ENCODE measurements at places on chromosomes 1 and 21. TPM values are rescaled to one million over a fixed set of nuclear protein-coding genes. Genes with fewer than 3 reads are reported as not detected.

DNA sequence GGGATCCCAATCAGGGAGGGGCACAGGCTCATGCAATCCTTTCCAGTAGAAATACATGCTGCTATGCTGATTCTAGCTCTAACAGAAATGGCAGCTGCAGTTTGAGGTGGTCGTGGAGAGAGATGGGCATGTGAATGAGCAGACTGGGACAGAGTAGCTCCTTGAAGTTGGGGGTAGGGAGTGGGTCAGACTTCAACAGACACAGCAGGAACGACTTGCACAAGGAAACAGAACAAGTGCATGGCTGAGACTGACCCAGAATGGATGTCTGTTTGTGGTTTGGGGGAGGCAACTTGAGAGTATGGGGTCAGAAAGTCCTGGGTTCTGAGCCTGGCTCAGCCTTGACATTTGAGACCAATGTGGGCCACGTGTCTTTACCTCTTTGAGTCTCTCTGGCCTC, 25.1 kb upstream of the TRABD2B start:
- no peak for DNase-seq

DNA sequence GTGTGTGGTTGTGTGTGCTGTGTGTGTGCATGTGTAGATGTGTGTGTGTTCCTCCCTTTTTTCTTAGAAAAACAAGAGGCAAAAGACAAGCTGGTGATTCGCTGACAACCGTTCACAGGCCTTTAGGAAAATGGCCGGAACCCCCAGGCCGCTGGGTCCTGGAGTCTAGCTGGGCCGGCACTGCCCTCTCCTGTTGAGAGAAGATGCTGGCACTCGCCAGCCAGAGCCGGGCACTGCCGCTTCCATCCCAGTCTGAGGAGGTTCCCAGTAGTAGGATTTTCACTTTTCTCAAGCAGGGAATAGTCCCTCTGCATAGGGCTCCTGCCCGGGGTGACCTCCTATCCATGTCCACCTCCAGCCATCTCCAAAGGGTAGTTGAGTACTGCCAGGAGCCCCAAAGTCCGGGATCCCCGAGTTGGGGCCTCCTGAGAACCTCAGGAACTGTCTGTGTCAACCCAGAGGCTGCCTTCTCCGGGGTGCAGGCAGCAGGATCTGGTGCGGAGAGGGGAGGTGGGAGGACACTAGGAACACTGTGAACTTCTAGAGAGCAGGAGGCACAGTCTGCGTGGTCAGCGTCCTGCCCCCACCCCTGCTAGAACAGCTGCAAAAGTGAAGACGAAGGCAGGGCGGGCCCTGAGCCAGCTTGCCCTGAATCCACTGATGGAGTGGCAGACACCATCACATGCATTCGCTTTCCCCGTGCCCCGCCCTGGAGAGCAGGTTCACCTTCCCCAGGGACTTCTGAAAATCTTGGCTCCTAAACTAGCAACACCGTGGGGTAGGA, 44.1 kb upstream of the ARHGEF16 start:
- peak; percentile 39 for DNase-seq

DNA sequence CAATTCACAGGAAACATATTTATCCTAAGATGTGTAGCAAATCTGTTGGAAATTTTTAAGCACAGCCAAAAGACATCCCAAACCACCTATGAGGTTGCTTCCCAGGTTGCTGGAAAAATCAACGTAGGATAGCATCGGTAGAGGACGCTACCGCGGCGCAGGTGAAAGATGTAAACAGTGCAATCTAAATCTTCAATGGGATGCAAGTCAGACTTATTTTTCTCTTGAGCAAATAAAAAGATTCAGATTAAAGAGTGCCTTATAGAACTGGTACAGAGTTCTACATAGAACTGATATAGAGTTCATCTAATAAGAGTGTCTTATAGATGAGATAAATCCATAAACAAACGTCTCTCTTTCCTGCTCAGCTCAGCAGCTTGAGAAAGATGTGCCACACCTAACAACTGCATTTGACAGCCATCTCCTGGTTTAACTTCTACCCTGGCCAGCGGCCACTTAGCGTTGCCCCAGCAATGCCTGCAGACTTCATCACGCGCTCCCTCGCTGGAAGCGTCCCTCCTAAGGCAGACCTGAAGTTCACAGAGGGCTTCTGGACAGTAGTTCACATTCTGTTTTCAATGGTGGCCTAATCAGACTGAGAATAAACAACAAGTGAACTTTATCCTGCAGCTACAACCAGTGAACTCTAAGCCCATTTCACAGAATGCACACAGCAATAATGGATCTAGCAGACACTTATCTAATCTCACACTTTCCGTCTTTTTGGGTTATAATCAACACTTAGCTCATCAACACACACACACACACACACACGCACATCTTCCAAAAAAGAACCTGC, 164.5 kb downstream of the TOMM20 start:
- peak; percentile 84 for DNase-seq

GRCh38 chr1:115089420-115090185, at the start of gene TSPAN2:
TSPAN2 (minus strand) TSS chr1:115089503; CDS start chr1:115089432, 71 bp downstream.
- peak; percentile 49 for DNase-seq

IGFN1 gene
- 231 TPM for total RNA-seq

- peak; percentile 53 for DNase-seq
Observed at GRCh38 chr1:1333551-1334241, 2.6 kb downstream of the TAS1R3 start.

LINGO4 gene
- 18.2 TPM for total RNA-seq

GRCh38 chr1:201275253-201275666, 8.0 kb upstream of the PKP1 start:
- DNase-seq: peak; percentile 76

LEFTY2 gene
- 0.42 TPM for total RNA-seq

- DNase-seq: no peak
Observed at GRCh38 chr1:205693421-205693991, 13.2 kb upstream of the SLC45A3 start.

NFYC gene
- total RNA-seq: 57.9 TPM

HCRTR1 gene
- not detected for total RNA-seq

DNA sequence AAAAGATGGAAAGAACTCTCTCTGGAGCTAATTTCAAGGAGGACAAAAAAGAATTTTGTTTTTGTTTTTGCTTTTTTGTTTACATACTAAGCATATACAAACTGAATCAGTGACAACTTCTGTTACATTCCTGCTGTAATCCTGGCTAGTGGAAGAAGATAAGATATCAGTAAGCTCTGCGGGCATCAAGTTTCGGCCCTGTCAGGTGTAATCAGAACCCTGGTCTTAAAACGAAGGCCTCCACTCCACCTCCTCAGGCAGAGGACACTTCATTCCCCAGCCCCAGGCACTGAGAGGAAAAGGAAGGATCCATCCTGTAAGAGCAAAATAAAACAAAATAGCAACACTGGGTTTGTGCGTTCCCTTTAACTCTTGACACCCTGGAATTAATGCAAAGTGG, 88.9 kb upstream of the ARHGAP29 start:
- DNase-seq: no peak

TUT4 gene
- total RNA-seq: 44.3 TPM

USP25 gene
- total RNA-seq: 104 TPM

- DNase-seq: no peak
Observed at GRCh38 chr1:218939095-218939494, 234.6 kb upstream of the LYPLAL1 start.

LAMB3 gene
- total RNA-seq: 2.3 TPM

LMX1A gene
- total RNA-seq: not detected

PDC gene
- total RNA-seq: not detected

DPT gene
- 8.5 TPM for total RNA-seq

- DNase-seq: no peak
Observed at GRCh38 chr1:221559911-221560310, 182.0 kb downstream of the DUSP10 start.

- no peak for DNase-seq
Observed at GRCh38 chr21:31351438-31351837, 7.4 kb upstream of the TIAM1 start.

LIPI gene
- total RNA-seq: not detected

RGSL1 gene
- total RNA-seq: not detected

- no peak for DNase-seq
Observed at GRCh38 chr1:58459911-58460310, 86.6 kb downstream of the OMA1 start.

DNA sequence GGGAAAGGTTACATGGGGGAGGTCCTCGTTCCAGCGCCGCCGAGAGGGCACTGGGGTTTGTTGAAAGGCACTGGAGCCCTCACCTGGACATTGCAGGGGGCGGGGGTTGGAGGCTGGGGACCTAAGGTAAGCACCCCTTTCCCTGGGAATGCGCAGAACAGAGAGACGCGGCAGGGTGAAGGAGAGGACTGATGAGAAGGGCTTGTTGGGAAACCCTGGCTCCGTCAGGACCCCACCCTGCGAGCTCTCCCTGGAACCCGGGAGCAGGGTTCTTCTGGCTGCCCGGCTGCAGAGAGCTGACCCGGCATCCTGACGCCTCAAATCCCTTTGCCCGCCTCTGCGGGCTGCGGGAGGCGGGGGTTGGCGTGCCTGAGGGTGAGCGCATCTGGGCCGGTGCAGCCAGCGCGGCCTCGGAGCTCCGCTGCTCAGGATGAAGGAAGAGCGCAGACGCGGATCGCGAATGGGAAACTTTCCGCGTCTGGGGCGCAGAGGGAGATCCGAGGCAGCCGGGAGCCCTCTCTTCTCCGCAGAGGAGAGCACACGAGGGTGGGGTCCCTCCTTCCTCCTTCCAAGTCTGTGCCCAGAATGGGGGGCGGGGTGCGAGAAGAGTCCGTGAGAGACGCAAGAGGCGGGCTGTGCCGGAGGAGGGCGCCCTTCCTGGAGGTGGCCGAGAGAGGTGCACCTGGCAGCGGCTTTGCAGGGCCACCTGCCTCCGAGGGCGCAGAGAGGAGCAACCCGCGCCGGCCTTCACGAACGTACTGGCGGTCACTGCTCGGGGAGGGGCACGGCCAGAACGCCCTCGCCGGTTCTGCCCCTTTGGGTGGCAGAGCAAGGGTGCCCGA, 2.4 kb downstream of the IGSF21 start:
- DNase-seq: peak; percentile 32

TRAF3IP3 gene
- total RNA-seq: 2.0 TPM

DNA sequence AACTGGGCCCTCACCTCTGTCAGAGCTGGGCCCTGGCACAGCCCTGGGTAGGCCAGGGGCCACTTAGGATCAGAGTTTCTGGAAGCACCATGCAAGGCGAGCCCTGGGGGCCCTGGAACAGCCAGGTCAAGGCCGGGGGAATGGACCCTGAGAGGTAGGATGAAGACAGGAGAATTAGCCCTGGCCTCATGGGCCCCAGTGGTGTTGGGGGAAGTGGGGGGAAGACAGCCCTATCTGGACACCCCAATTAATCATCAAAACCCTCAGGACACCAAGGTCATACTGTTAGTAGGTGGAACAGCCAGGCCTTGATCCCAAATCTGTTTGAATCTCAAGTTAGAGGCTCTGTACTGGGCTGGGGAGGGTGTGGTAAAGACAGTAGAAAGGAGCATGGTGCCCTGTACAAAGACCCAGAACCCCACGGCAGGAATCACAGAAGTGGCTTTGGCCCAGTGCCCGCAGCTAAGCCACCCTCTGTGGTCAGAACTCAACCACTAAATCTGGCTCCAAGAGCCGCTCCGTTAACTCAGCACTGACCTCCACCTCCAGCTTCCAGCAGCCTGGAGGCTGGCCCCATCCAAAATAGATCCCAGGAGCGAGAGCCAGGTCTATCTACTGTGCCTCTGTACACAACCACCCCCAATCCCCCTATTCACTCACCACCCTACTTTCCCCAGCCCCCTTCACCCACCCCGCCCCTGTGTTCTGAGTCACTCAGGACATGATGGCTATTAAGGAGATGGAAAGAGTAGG, 14.0 kb upstream of the TRIM63 start:
- DNase-seq: peak; percentile 88
